ENCODE measurements at places on chromosomes 3 and 15.

GRCh38 chr3:188000361-188000861, 153.5 kb upstream of the LPP start:
- DNase-seq, result no peak

GRCh38 chr15:59446232-59446957, 8.4 kb downstream of the FAM81A start:
- DNase-seq, result no peak

- no peak for DNase-seq
These were observed 41.0 kb upstream of the SLC25A26 start for GRCh38 chr3:66179793-66180192.

- DNase-seq, result no peak
These were observed 94.6 kb upstream of the SLC6A6 start for GRCh38 chr3:14307656-14308302.

- no peak for DNase-seq
These were observed 4.2 kb downstream of the TEX264 start for GRCh38 chr3:51675201-51675611.

DNA sequence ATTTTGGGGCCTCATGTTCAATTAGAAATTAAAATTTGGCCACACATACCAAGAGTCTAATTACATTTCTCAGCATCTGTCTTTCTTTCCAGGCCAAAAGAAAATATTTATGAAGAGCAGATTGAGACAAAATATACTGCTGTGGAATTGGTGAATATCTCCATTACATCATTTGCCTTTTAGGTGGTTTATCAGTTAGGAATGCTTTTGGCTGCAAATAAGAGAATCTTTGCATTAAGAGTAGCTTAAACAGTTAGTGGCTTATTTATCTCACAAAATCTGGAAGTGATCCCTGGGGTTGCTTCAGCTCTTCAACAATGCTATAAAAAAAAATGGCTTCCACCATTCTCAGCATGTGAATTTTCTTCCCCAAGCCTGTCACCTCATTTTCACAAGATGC, 308.7 kb downstream of the MAGI1 start:
- DNase-seq, result no peak

GRCh38 chr15:92161039-92161670, 232.5 kb upstream of the ST8SIA2 start:
- DNase-seq, result no peak

GRCh38 chr3:140917772-140918171, 23.9 kb upstream of the SLC25A36 start:
- DNase-seq, result no peak

DNA sequence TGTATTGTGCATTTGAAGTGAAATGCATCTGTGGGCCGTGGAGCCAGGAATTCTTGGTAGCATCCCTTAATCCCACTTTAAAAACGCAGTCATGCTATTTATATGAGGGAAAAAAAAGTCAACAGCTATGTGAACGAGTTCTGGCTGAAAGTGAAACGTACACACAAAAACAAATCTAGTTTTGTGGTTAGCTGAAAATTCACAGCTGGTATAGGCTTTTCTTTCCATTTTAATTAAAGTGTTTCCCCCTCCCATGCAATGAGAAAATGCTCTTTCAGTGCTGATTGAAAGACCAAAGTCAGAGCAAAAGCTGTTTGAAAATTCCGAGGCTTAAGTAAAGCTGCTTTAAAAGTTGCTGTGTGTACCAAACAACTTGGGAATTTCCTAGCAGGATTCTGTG, 297.4 kb downstream of the PLCL2 start:
- no peak for DNase-seq

DNA sequence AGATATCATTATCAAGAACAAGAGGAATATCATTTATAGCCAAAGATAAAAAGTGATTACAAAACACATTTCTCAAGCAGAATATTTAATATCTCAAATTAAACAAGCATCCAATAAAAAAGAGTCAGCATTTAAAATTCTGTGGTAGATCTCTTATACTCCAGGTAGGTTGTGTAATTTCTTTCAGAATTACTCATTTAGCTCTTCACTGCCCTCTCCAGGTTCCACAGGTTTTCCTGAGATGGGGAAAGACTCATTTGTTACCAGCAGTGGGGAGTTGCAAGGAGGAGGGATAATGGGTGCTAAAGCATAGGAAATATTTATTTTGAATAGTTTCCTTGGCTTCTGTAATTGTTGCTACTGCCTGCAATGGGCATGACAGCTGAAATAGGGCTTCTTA, 83.1 kb upstream of the RASGRP1 start:
- DNase-seq, result no peak

DNA sequence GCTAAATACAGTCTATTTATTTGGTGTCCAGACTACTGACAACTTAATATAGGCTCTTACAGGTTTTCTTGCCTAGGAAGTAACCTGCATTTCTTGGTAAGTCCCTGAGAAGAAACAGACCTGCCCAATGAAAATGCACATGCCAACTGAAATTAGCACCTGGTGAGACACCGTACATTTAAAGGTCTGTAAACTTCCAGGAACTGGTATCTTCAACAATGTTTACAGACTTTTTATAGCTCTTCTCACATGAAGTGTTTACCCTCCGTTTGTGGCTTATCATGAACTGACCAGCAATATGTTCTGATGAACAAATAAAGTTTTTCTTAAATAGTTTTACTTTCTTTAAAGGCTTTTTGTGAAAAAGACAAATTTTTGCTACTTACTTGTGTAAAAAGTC, 93.3 kb downstream of the PCCB start:
- DNase-seq, result no peak

GRCh38 chr3:191592105-191592504, 131.1 kb downstream of the PYDC2 start:
- DNase-seq, result no peak

- no peak for DNase-seq
These were observed 43.4 kb downstream of the FAM174B start for GRCh38 chr15:92611995-92612745.

DNA sequence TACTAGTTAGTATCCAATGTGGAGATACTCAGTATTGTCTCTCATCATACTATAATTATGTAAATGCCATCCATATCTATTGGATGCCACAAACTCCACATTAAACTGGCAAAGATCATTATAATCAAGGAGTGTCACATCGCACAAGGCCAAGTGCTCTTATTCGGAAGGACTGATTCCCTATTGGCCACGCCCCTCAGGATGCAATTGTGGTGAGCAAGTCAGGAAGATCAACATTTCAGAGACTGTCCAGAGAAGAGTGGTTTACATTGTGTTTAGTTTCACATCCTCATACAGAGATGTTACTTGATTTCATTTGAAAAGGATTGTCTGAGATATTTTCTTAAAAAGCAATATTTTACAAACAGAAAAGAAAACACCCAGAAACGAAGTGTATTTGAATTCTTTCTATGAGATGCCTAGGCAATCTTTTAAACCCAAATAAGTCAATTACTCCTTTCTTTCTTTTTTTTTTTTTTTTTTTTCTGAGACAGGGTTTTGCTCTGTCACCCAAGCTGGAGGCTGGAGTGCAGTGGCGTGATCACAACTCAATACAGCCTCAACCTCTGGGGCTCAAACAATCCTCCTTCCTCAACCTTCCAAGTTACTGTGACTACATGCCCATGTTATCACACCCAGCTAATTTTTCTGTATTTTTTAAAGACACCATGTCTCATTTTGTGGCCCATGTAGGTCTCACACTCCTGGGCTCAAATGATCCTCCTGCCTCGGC, 369.1 kb downstream of the RBMS3 start:
- DNase-seq, result no peak

DNA sequence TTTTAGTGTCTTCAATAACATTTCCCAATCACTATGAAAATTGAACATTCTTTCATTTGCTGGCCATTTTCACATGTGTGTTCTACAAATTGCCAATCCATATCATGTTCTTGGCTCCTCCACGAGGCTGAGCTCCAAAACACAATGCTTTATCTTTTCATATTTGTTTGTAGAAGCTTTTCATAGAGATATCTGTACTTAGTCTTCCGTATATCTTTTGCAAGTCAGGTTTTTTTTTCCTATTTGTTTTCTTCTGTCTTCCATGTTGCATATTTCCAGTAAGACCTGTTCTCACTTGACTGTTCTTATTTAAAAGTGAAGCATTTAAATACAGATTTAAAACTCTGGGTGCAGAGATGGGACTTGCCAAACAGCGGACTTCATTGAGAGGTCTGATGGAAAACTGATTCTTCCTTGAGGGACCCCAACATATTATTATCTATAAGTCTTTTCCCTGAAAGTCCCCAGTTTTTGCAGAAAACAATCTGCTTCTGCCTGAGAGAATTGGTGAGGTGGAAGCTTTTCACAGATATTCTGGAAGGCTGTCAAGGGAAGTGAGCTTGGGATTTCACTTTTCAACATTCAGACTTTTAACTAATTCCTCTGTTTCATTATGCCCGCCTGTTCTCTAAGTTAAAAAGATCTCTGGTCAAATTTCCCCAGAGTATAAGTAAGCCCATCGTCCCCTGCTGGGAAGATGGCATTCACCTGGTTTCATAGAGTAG, 77.8 kb upstream of the KCNMB2 start:
- DNase-seq, result no peak

GRCh38 chr15:82312586-82313349, 36.5 kb downstream of the GOLGA6L10 start:
- DNase-seq, result no peak

GRCh38 chr3:76500746-76501275, 539.1 kb upstream of the ROBO2 start:
- DNase-seq, result no peak

- DNase-seq, result no peak
These were observed 23.1 kb downstream of the HCN4 start for GRCh38 chr15:73345658-73346057.

DNA sequence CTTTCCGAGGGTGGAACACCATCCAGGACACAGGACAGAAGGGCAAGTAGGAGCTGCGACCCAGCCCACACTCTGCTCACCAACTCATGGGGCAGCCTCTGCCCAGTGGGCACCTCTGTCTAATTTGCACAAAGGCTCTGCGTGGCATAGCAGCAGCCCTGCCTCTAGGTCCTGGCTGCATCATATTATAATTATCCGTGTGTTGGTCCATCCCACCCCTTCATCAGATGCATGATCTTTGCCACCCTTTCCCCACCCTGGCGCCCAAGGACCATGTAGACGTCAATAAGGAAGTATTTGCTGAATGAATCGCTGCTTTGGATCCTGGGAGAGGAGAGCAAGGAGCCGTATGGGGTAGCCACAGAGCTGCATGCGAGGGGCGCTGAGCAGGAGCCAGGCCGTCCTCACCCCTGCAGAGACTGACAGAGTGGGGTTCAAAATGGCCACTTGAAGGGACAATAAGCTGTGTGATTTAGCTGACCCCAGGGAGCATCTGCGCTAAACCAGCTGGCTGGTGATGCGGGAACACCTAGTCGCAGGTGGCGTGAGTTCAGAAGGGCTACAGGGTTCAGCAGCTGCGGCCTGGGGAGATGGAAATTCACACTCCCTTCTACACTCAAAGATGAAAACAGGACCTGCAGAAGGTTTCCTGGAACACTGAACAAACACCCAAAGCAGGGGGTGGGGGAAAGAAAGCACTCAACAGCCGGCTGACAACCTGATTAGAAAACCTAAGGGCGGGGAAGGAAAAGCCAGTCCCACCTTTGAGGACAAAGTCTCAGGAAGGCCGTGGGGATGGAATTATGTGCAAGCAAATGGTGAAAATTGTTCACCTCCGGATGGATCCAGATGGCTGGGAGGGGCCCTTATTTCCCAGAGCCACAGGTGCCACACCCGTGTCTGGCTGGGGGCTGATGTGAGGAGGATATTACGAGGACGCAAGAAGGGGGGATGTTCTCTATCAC, 6.4 kb downstream of the MGLL start:
- DNase-seq, result no peak
